ENCODE measurements at places on chromosomes 5 and 9. TPM values are rescaled to one million over a fixed set of nuclear protein-coding genes. Genes with fewer than 3 reads are reported as not detected.
A peak's percentile ranks its signal among the peaks of the same experiment; 100 is the strongest.

DNA sequence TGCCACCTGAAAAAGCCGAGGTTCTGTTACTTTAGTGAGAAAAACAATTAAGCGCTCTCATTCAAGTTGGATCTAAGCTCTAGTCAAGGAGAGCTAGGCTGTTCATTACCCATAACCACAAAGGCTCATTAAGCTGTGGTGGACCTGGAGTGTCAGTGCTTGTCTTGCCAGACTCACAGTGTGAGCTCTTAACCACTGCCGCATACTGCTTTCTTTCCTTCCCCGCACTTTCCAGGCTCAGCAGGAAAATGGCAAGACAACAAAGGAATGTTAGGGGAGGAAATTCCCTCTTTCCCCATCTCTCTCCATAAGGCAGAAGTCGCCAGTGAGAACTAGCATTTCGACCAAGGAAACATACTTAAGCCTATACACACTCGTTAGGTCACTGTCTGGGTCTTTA is 467.3 kb downstream of the ENC1 start:
- H3K36me3 ChIP-seq: no peaks in the 10 kb centered on the region
- no peak overlapping the region for H3K27ac ChIP-seq
- DNase-seq: no peak
- no peak overlapping the region for H3K4me3 ChIP-seq

- no peak for DNase-seq
- no peak overlapping the region for H3K4me3 ChIP-seq
- no peak overlapping the region for H3K27ac ChIP-seq
- no peaks in the 10 kb centered on the region for H3K36me3 ChIP-seq
- peaks cover 17% of the 10 kb centered on the region for H3K27me3 ChIP-seq
Observed at GRCh38 chr5:171445644-171446516, 26.4 kb downstream of the FGF18 start.

GPX3 gene
- not detected for total RNA-seq

- H3K27ac ChIP-seq: peak overlapping the region; percentile 70
- no peaks in the 10 kb centered on the region for H3K36me3 ChIP-seq
- H3K4me1 ChIP-seq: peaks cover 33% of the 10 kb centered on the region
- peak; percentile 73 for DNase-seq
Observed at GRCh38 chr9:133619791-133620190, 10.6 kb upstream of the FAM163B start.

- DNase-seq: no peak
- H3K36me3 ChIP-seq: no peaks in the 10 kb centered on the region
- no peak overlapping the region for H3K4me3 ChIP-seq
- no peaks in the 10 kb centered on the region for H3K4me1 ChIP-seq
- H3K27ac ChIP-seq: no peak overlapping the region
- no peaks in the 10 kb centered on the region for H3K27me3 ChIP-seq
Observed at GRCh38 chr5:93653716-93654115, 70.7 kb downstream of the NR2F1 start.

TMED9 gene
- 109 TPM for total RNA-seq

DNA sequence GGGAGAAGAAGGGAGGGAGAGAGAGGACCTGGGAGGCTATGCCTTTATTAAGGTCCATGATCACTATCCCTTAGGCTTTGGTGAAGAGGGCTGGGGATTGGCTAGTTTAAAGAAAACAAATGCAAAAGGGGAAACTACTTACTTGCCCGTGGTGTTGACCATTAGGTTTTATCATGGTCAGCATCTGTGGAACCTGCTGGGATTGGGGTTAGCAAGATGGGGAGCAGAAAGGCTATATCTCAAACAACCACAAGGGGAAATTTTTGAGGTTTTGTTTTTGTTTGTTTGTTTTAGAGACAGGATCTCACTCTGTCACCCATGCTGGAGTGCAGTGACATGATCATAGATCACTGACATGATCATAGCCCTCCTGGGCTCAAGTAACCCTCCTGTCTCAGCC is 9.0 kb upstream of the RAD23B start:
- no peaks in the 10 kb centered on the region for H3K36me3 ChIP-seq
- no peaks in the 10 kb centered on the region for H3K4me1 ChIP-seq
- no peak overlapping the region for H3K4me3 ChIP-seq

DNA sequence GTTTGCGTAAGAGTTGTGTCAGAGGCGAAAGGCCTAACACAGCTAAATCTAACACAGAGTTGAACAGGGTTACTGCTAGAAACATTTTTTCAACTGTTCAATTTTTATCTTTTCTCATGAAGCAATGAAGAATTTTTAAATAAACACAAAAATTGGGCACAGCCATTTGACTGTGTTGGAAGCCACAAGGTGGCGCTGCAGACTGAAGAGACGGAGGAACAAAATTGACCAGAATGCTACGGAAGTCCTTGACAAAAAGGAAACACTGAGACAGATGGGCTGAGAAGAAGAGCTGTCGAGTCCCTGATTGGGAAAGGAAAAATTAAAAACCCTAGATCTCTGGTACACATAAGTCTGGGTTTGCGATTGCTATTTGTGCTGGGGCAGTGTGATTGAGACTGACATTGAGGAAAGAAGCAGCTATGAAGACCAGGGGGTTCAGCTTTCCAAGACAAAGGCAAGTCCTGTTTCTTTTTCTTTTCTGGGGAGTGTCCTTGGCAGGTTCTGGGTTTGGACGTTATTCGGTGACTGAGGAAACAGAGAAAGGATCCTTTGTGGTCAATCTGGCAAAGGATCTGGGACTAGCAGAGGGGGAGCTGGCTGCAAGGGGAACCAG is at the start of gene PCDHB9:
TSS of gene PCDHB9 (plus strand) at position 265 of the 616 bp plus-strand sequence. CDS start at position 423, 158 bp downstream.
- peaks cover 54% of the 10 kb centered on the region for H3K27me3 ChIP-seq
- peak within 1 kb of the TSS; percentile 42 for H3K4me3 ChIP-seq
- H3K4me1 ChIP-seq: peaks cover 4% of the 10 kb centered on the region
- peak; percentile 63 for DNase-seq

- H3K4me1 ChIP-seq: no peaks in the 10 kb centered on the region
- no peak overlapping the region for H3K27ac ChIP-seq
- no peaks in the 10 kb centered on the region for H3K36me3 ChIP-seq
- H3K27me3 ChIP-seq: peaks cover 5% of the 10 kb centered on the region
- DNase-seq: no peak
- H3K4me3 ChIP-seq: no peak overlapping the region
Observed at GRCh38 chr9:116262448-116262847, 108.9 kb downstream of the PAPPA start.

GRCh38 chr9:16987026-16987425 is 116.6 kb upstream of the BNC2 start:
- H3K4me3 ChIP-seq: no peak overlapping the region
- no peak overlapping the region for H3K27ac ChIP-seq
- H3K4me1 ChIP-seq: no peaks in the 10 kb centered on the region
- H3K27me3 ChIP-seq: no peaks in the 10 kb centered on the region
- no peak for DNase-seq

GRCh38 chr5:100706776-100707175 is 171.6 kb downstream of the FAM174A start:
- H3K4me1 ChIP-seq: no peaks in the 10 kb centered on the region
- H3K4me3 ChIP-seq: no peak overlapping the region
- H3K36me3 ChIP-seq: no peaks in the 10 kb centered on the region

PCA3 gene
- total RNA-seq: not detected

CTSV gene
- 0.71 TPM for total RNA-seq

GRCh38 chr5:160506006-160507004 is 84.7 kb downstream of the PTTG1 start:
- peak overlapping the region; percentile 95 for H3K27ac ChIP-seq
- peak; percentile 84 for DNase-seq
- peaks cover 40% of the 10 kb centered on the region for H3K4me1 ChIP-seq
- H3K36me3 ChIP-seq: no peaks in the 10 kb centered on the region

- no peak overlapping the region for H3K4me3 ChIP-seq
- H3K27ac ChIP-seq: no peak overlapping the region
- peaks cover 31% of the 10 kb centered on the region for H3K36me3 ChIP-seq
- DNase-seq: no peak
- peaks cover 64% of the 10 kb centered on the region for H3K4me1 ChIP-seq
Observed at GRCh38 chr5:109388407-109388806, 21.4 kb downstream of the PJA2 start.

SCAI gene
- total RNA-seq: 13.8 TPM

GRCh38 chr9:86122311-86122710 is 23.0 kb upstream of the GOLM1 start:
- peaks cover 2% of the 10 kb centered on the region for H3K27me3 ChIP-seq
- no peaks in the 10 kb centered on the region for H3K4me1 ChIP-seq
- H3K4me3 ChIP-seq: no peak overlapping the region
- H3K36me3 ChIP-seq: no peaks in the 10 kb centered on the region
- no peak for DNase-seq

Data from activated CD4-positive, alpha-beta T cell treated with anti-CD3 and anti-CD28 coated beads for 36 hours (primary cell).